T47D (cell line): ENCODE measurements at places on chromosomes 1 and 21.

- no peak for DNase-seq
Observed at GRCh38 chr1:33081554-33082305, 777 bp downstream of the AZIN2 start.

GRCh38 chr1:48676376-48676775 lies 100.3 kb downstream of the BEND5 start:
- no peak for DNase-seq

DNA sequence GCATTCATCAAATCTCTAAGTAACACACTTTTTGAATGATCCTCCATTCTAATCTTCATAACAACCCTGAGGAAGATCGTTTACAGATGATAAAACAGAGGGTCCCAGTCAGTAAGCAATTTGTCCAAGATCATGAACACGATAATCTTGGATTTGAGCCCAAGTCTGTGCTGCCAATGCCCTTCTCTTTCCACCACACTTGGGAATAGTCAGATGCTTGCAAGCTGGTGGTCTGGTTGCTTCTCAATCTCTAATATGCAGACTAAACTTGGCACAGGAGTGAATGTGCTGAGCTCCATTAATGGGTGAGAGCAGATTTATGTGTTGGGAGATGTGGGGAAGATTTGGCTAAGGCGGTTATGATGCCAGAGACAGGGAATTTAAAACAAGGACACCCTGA lies 430.6 kb upstream of the DAB1 start:
- DNase-seq = no peak

DNA sequence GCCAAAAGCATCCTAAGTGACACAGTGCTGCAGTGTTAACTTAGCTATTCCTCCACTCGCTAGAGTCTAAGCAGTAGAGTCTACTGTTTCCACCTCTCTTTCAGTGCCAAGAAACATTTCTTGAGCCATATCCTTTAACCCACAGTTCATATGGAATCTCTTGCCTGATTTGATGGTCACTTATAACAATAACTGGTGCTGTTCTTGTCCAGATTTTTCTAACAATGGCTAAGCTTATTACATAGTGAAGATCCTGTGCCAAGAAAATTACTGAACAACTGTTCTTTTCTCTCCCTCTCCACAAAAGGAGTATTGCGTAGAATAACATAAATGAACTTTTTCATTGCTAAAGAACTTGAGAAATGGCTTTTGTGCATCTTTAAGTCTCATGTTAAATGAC lies 121.3 kb downstream of the CDC7 start:
- no peak for DNase-seq

- no peak for DNase-seq
Observed at GRCh38 chr1:244187310-244187709, 136.2 kb downstream of the ZBTB18 start.

GRCh38 chr1:38444770-38445442 lies 398.3 kb upstream of the POU3F1 start:
- no peak for DNase-seq

DNA sequence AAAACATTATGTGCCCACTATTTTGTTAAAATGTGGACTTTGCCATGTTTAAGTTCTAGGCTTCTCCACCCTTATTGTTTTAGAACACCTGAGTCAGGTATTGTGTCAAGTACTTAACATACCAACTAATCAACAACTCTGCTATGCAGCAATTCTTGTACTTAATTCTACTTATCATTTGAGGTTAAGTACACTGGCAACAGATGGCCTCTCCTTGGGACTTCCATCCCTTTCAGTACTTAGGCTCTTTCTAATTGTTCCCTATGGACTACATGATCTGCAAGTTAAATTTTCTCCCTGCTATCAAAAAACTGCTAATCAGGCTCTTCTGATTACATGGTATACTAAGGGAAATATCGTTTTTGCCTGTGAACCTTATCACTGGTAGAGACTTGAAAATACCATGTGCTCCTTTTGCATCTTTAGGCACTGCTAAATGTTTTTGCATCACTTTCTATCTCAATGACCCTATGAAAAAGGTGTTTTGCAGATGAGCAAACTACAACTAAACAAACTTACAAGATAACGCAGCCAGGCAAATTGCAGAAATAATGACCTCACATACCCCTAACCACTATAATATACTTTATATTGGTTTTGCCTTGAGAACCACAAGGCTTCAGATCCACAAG lies 18.9 kb downstream of the SFPQ start:
- DNase-seq = no peak

DNA sequence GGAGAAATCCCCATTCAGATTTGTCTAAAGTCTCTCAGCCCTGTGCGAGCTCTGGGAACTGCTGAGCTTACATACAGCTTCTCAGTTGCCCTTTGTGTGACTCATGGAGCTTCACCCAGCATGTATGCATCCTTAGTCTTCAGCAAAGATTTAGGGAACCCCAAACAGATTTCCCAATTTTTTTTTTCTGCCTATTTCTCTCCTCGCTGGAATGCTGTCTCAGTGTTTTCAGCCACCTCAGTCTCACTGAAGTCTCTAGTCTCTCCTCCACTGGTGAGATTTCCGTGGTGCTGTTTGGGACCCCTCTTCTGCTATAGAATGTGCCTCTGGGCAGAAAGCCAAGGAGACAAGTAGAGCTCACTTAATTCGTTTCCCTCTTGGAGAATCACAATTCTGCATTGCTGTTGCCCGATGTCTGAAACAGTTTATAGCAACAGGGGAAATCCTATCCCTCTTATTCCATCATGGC lies 28.1 kb upstream of the TXLNA start:
- no peak for DNase-seq

DNA sequence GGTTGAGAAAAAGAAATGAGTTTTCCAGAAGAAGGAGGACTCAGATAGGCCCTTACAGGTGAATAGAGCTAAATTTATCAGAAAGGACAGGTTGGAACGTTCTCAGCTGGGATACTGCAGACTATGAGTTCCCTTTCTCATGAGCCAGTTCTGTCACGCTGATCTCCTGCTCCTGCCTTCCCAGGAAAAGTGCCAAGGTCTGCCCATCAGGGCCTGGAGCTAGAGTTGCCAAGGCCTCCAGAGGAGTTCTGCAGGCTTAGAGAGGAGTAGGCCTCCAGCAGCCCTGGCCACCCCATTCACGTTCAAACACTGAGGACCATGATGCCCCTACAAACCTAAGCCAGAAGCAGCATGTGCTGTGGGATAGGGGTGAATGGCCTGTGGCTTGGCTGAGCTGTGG lies 126.8 kb upstream of the TNR start:
- no peak for DNase-seq

DNA sequence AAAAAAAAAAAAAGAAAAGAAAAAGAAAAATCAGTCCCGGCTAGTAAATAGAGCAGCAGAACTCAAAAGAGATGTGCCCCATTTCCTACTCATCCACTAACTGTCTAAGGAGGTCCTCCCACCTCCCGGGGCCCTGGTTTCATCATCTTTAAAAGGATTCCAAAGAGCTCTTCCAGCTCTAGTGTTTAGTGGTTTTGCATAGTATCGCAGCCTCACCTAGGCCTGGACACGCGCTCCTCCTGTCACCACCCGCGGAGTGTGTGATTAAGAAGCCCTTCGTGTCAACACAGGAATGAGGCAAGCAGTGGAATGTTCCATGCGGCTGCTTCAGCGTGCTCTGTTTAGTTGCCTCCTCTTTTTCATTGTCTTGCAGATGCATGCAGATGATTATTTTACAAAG lies 49.0 kb downstream of the LBR start:
- DNase-seq = peak; percentile 9

GRCh38 chr21:14916676-14917141 lies 148.1 kb downstream of the NRIP1 start:
- peak; percentile 68 for DNase-seq

- DNase-seq = no peak
Observed at GRCh38 chr1:239914751-239915231, 176.9 kb upstream of the FMN2 start.

DNA sequence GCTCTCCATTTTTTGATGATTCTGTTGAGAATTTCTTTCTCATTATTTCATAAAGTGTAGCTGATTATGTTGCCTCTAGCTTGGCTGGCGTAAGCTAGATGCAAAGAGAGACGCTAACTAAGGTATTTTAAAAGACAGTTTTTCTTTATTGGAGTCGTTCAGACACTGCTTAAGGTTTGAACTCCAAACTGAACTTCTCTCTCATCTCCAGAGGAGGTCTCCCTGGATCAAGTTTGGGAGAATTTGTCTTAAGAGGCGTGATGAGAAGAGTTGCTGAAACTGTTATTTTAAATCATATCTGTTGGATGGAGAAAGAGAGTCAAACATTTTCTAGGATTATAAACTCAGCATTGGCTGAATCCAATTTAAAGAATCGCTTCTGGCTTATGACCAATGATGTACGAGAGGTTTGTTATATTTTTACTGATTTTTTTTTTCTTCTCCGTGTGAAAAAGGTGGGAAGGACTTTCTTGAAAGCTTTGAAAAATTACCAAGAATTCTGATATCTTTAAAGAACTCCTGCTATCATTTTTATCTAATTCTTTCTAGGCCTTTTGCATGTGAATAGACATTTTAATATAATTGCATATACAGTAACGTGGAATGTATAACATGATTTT lies 34.0 kb downstream of the MAP3K7CL start:
- peak; percentile 86 for DNase-seq

GRCh38 chr21:42061195-42061985 lies 9.7 kb upstream of the UMODL1 start:
- no peak for DNase-seq

- no peak for DNase-seq
Observed at GRCh38 chr1:159171688-159172501, 480 bp downstream of the CADM3 start.

DNA sequence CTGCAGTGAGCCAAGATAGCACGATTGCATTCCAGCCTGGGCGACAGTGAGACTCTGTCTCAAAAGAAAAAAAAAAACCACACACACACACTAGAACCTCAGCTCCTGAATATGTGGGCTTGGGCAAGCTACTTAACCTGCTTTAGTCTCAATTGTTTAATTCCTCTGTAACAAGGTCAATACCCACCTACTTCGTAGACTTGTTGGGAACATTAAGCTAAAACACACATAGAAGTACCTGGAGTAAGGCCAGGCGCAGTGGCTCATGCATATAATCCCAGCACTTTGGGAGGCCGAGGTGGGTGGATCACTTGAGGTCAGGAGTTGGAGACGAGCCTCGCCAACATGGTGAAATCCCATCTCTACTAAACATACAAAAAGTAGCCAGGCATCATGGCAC lies 77.1 kb downstream of the CLSTN1 start:
- no peak for DNase-seq

DNA sequence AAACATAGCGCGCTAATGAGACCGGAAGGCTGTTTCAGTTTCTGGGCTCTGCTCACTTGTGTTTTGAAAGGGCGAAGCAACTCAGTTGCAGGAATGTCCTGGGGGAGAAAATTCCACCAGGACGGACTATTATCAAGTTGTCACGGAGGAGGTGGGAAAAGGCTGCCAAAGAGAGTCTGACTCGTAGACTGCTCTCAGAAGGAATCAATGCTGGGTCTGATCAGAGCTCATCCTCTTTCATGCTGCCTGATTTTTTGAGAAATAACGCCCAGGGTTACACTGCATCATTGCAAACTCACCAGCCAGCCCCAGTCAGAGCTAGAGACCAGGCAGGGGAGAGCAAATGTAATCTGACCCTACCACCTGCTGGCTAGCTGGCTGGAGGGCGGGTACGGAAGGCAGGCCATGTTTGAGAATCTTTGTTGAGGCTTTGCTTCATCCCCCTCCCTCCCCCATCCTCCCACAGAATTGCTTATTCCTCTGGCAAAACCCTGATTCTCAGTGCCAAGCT lies 36.4 kb upstream of the BCL9 start:
- DNase-seq = peak; percentile 60

GRCh38 chr1:219626865-219627264 lies 14.0 kb upstream of the ZC3H11B start:
- no peak for DNase-seq

DNA sequence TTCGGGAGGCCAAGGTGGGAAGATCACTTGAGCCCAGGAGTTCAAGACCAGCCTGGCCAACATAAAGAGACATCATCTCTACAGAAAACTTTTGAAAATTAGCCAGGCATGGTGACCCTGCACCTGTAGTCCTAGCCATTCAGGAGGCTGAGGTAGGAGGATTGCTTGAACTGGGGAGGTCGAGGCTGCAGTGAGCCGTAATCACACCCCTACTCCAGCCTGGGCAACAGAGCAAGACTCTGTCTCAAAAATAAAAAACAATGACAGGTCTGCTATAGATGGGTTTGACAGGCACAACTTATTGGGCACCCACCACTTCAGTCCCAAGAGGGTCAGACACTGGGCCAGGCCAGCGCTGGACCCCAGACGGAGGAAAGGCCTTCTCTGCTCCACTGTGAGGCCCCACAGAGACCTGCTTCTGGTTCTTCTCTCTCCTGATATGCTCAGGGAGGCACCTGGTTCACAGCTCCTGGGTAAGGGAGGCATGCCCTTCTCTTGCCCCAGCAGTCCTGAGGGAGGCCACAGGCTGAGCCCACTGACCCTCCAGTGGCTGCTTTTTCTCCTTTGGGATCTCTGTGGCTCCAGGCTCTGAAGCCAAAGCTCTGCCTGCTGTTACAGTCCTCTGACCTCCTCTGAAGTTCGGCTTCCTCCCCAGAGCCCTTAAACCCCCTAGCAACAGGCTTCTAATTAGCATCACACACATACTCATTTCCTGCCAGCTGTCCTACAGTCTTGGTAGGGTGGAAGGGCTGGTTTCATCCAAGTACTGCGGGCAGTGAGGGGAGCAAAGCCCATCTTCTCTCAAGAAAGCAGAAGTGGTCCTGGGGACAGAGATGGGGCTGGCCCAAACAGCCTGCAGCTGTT lies 14.4 kb downstream of the S100A16 start:
- DNase-seq = no peak

DNA sequence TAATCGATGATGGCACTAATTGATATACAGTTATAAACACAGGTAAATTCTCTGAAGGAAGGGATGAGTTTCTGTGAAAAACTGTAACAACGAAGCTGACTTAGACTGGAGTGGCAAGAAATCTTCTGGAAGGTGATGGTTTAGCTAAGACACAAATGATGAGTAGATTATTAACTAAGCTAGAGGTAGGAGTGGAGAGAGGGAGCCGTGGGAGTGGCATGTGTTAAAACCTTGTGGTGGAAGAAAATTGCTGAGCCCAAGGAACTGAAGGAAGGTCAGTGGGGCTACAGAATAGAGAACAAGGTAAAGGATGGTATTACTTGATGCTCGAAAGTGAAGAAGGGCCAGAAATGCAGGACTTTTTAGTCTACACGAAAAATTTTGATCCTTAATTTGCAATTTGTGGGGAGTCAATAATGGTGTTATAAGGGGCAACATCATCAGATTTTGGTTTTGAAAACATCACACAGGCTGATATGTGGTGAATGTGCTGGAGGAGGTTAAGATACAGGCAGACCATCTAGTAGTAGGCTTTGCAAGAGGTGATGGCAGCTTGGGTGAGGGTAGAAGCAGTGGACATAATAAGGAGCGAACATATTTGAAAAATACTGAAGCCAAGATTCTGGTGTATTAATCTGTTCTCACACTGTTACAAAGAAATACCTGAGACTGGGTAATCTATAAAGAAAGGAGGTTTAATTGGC lies 93.8 kb downstream of the S1PR1 start:
- DNase-seq = no peak
